Ovary (tissue), 10 donors: ENCODE measurements at places on chromosomes 3 and 15. TPM values are rescaled to one million over a fixed set of nuclear protein-coding genes. Genes with fewer than 3 reads are reported as not detected.

DNA sequence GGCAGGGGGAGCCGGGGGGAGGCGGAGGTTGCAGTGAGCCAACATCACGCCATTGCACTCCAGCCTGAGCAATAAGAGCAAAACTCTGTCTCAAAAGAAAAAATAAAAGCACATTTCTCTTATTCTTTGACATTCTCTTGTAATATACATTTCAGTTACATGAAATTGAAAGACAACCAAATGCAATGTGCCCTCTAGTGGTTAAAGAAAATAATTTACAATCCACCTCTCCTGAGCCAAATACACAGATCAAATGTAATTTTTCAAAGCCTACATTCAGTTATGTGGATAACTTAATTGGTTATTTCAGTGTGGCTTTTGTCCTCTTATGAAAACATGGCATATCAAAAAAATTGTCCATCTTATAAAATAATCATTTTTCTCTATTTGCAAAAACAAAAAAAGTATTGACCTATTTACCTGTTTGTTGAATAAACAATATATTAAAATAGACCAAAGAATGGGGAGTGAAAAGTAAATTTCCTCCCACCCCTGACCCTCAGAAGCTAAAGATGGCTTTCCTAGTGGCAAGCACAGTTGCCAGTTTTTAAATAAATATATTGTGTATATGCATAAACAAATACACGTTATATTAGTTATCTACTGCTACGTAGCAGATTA is 14.2 kb upstream of the U2SURP start:
- H3K27ac ChIP-seq = no peak overlapping the region
- no peak overlapping the region for H3K4me3 ChIP-seq
- peaks cover 1% of the 10 kb centered on the region for H3K4me1 ChIP-seq
- H3K36me3 ChIP-seq = no peaks in the 10 kb centered on the region
- H3K27me3 ChIP-seq = no peaks in the 10 kb centered on the region

- no peak for DNase-seq
- H3K27me3 ChIP-seq = no peaks in the 10 kb centered on the region
- no peak overlapping the region for H3K4me3 ChIP-seq
- H3K27ac ChIP-seq = no peak overlapping the region
These were observed 6.0 kb downstream of the IL1RAP start for GRCh38 chr3:190519886-190520285.

DNA sequence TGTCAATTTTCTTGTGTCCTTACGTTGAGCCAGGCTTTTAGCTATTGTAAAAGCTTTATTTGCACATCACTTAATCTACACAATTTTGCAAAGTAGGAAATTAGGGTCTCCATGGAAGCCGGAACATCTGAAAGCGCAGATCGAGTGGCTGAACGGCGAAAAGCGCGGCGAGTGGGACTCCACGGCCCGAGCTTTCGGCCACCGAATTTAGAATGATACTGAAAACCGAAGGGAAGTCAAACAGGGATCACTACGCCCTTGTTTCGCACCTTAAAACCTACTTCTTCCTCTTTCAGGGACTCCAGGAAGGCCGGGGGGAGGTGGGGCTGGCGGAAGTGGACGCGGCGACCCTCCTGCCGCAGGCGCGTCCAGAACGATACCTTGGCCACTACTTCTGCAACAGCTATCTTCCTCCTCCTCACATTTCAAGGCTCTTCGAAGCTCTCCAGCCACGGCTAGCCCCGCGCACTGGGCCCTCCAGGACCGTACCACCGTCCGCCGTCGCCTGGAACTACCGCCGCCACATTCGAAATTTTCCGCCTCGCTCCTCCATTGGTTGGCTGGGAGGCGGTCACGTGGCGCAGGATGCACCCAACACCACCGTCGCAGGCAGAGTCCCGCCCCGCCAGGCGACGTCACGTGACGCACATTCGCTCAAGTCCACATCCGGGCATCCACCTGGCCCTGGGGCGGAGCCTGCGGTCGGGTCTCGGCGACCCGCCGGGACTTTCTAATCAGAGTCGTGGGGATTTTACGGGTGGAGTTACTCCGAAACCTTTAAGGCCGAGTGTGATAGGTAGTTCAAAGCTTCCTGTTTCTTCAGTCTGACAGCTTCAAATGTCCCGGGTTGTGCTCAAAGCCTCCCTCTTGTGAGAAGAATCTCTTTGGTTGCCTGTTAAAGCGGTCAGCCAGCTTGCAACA is at the start of gene SGO1:
TSS of gene SGO1 (minus strand) at position 528 of the 921 bp plus-strand sequence. CDS start 2,179 bp downstream, outside the sequence.
- peak; percentile 99 for DNase-seq
- peaks cover 5% of the 10 kb centered on the region for H3K4me1 ChIP-seq
- H3K36me3 ChIP-seq = no peaks in the 10 kb centered on the region
- H3K4me3 ChIP-seq = peak within 1 kb of the TSS; percentile 76
- H3K27ac ChIP-seq = peak within 1 kb of the TSS; percentile 86
- no peaks in the 10 kb centered on the region for H3K27me3 ChIP-seq

The ACKR4 gene
- total RNA-seq = 1.0 TPM

The LRRC49 gene
- 34.6 TPM for total RNA-seq

The ANKRD34C gene
- total RNA-seq = not detected
